Activated naive CD8-positive, alpha-beta T cell treated with anti-CD3 and anti-CD28 coated beads, Interleukin-2, amount 10 ng/mL, durations not matched to agents 7 days and 5 days (primary cell): ENCODE measurements at places on chromosomes 16 and 17.

DNA sequence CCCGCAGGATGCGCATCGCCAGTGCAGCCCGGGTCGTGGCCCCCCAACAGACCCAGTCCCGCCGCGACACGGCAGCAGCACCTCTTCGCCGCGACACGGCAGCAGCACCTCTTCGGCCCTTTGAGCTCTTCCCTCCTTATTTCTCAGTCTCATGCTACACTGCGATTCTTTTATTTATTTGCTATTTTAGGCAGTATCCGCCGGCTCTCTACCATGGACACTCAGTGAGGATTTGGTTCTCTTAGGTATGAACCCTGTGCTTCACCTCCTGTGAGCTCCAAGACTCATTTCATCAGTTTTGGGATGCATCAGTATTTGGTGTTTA, 8.3 kb upstream of the MAP2K3 start:
- no peaks in the 10 kb centered on the region for H3K27me3 ChIP-seq
- no peaks in the 10 kb centered on the region for H3K36me3 ChIP-seq
- no peak for DNase-seq

GRCh38 chr17:63701868-63702720, 2.2 kb upstream of the LIMD2 start:
- peaks cover 27% of the 10 kb centered on the region for H3K36me3 ChIP-seq
- peak; percentile 71 for DNase-seq
- H3K4me3 ChIP-seq, result peak overlapping the region; percentile 90
- H3K27ac ChIP-seq, result peak overlapping the region; percentile 98
- no peaks in the 10 kb centered on the region for H3K27me3 ChIP-seq
- peaks cover 52% of the 10 kb centered on the region for H3K4me1 ChIP-seq

GRCh38 chr17:76687298-76688164, 23.2 kb downstream of the MXRA7 start:
- no peak overlapping the region for H3K27ac ChIP-seq
- DNase-seq, result no peak
- no peaks in the 10 kb centered on the region for H3K36me3 ChIP-seq
- H3K27me3 ChIP-seq, result no peaks in the 10 kb centered on the region
- H3K4me1 ChIP-seq, result no peaks in the 10 kb centered on the region
- H3K4me3 ChIP-seq, result no peak overlapping the region

DNA sequence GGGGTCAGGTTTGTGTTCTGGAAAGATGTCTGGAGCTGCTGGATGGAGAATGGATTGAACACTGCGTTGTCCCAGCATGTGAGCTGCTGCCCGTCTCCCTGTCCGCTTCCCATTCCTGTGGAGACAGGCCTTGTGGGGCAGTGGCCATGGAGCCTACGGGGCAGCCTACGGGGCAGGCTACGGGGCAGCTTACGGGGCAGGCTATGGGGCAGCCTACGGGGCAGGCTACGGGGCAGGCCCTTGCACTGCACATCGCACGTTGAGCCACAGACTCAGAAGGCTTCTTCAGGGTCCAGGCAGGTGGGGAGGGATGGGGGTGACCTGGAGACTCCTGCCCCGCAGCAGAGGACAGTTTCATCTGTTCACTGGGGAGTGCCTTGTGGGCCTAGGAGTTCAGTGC, 9.7 kb upstream of the DBNDD1 start:
- peaks cover 8% of the 10 kb centered on the region for H3K36me3 ChIP-seq
- H3K27me3 ChIP-seq, result no peaks in the 10 kb centered on the region
- no peak for DNase-seq
- peaks cover 7% of the 10 kb centered on the region for H3K4me1 ChIP-seq
- no peak overlapping the region for H3K4me3 ChIP-seq

- H3K4me1 ChIP-seq, result no peaks in the 10 kb centered on the region
- H3K36me3 ChIP-seq, result no peaks in the 10 kb centered on the region
- no peak overlapping the region for H3K27ac ChIP-seq
- no peak overlapping the region for H3K4me3 ChIP-seq
- DNase-seq, result no peak
Observed at GRCh38 chr17:9875441-9875840, 29.6 kb downstream of the RCVRN start.

DNA sequence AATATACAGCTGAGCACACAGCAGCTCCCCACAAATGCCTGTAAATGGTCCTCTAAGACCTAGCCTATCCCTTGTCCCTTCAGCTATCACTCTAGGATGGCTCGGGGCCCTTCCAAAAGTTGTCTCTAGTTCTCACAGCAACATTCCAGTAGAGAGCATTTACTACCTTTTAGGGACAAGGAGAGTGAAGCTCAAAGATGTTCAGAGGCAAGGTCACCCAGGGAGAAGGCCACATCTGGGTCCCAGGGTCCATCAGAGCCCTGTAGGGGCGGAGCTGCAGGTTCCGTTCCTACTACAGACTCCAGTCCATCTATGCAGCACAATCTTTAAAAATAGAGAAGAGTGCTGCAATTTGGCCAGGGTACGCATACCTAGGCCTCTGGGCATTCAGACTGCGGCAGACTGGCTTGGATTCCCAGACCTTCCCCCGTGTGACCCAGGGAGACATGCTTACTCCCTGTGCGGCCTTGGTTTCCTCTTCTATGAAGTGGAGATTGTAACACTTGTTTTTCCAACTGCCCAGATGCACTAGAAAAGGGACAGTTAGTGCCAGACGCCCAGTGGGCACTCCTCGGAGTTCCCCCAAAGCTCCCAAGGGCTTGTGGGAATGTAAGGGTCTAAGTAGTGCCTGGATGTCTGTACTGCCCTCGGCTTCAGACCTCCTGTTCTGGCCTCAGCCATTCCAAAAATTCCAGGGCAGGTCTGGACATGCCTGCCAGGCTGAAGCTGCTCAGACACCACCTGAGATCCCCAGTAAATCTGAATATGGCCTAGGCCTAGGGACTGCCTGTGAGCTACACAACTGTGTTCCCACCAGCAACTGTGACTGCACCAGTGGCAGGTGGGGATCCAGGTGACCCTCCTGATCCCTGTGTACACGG, 2.5 kb downstream of the SLC12A4 start:
- no peaks in the 10 kb centered on the region for H3K27me3 ChIP-seq
- H3K4me3 ChIP-seq, result no peak overlapping the region
- peaks cover 22% of the 10 kb centered on the region for H3K4me1 ChIP-seq
- DNase-seq, result no peak
- no peak overlapping the region for H3K27ac ChIP-seq

DNA sequence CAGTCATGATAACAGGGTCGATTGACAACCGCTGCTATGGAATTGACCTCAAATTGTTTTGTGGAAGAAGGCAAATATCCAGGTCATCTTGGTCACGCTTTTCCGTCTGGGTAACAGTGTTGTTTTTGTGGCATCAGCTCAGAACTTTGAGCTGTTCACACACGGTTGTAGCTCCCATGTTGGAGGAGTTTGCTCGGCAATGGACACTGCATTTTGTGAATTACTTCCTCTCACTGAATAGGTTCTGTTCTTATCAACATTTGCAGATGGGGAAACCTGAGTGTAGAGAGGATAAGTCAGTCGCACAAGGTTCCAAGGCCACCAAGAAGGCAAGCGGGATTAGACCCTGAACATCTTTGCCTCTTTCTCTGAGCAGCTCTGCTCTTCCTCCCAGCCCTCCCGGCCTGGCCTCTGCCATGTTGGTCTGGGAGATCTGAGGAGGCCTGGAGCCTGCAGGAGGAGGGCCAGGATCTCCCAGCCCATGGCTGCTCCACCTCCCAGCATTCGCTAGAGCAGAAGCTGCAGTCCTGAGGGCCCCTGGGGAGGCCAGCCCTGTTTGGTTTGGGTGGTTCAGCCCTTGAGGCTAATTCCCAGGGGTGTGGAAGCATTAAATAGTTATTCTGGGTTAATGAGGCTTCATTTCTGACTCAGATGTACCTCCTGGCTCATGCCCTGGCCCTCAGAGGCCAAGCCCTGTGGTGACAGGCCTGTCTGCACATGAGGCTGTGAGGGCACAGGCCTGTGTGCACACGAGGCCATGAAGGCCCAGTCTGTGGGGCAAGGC, 154.1 kb upstream of the PLCG2 start:
- no peaks in the 10 kb centered on the region for H3K27me3 ChIP-seq
- DNase-seq, result no peak
- peaks cover 2% of the 10 kb centered on the region for H3K36me3 ChIP-seq
- peak overlapping the region; percentile 19 for H3K27ac ChIP-seq
- H3K4me3 ChIP-seq, result no peak overlapping the region

- H3K4me3 ChIP-seq, result no peak overlapping the region
- H3K27ac ChIP-seq, result no peak overlapping the region
- DNase-seq, result no peak
- no peaks in the 10 kb centered on the region for H3K27me3 ChIP-seq
Observed at GRCh38 chr17:64718058-64718457, 56.0 kb upstream of the SMURF2 start.

DNA sequence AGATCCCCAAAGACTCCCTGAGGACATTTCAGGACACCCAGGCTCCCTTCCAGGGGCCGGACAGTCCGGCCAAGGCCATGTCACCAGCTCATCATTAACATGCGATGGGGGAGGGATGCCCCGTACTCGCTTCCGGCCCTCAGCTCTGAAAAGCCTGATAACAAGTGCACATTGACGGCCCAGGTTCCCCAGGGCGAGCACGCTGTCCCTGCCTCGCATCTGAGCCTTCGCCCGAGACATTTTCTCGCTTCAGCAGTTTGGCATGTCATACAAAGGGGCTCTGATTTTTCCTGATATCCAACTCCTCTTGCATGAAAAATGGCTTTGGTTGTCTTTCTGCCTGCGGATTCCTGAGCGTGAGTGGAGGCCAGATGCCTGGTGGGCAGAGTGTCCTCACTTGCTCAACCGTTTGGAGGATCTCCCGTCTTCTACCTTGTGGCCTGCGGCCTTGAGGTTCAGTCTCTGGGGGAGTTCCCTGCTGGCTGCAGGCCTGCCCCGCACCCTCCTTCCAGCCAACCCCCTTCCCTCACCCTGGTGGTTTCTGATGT, 14.1 kb downstream of the CACNG4 start:
- peaks cover 3% of the 10 kb centered on the region for H3K4me1 ChIP-seq
- H3K27me3 ChIP-seq, result peaks cover 42% of the 10 kb centered on the region
- no peaks in the 10 kb centered on the region for H3K36me3 ChIP-seq
- DNase-seq, result no peak

DNA sequence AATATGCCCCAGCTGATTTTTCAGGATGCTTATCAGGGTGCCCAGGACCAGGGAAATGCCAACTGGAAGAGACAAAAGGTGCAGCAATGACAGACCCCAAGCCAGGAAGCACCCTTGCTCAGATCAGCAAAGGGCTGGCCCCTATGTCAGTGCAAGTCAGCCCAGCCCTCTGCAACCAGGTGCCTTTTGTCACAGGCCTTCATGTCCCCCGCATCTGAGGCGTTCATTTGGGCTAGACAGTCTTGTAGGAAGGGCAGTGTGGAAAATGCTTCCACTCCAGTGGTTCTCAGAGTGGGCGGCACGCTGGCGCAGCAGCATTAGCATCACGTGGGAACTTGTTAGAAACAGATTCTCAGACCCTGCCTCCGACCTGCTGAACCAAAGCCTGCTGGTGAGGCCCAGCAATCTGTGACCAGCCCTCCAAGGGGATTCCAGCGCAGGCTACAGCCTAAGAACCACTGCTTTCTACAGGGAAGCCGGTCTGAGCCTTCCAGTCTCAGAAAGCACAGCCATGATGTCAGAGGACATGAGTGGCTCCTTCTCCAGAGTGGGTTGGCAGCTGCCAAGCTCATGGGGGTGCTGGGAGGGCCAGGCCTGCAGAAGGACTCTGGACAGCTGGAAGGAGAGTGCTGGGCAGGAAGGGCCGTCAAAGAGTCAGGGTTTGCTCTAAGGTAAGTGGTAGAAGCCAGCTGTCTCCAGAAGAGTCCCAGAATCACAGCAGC, 13.1 kb downstream of the SLC47A2 start:
- H3K36me3 ChIP-seq, result no peaks in the 10 kb centered on the region
- no peak for DNase-seq
- H3K4me1 ChIP-seq, result no peaks in the 10 kb centered on the region
- peaks cover 1% of the 10 kb centered on the region for H3K27me3 ChIP-seq
- no peak overlapping the region for H3K27ac ChIP-seq

GRCh38 chr17:59149841-59150511, 5.0 kb downstream of the SKA2 start:
- H3K27me3 ChIP-seq, result no peaks in the 10 kb centered on the region
- H3K4me1 ChIP-seq, result peaks cover 40% of the 10 kb centered on the region
- no peak for DNase-seq
- H3K4me3 ChIP-seq, result peak overlapping the region; percentile 4

GRCh38 chr17:79047291-79047920, 23.4 kb downstream of the C1QTNF1 start:
- H3K4me1 ChIP-seq, result peaks cover 4% of the 10 kb centered on the region
- H3K4me3 ChIP-seq, result no peak overlapping the region
- peaks cover 5% of the 10 kb centered on the region for H3K27me3 ChIP-seq
- no peak for DNase-seq
- no peaks in the 10 kb centered on the region for H3K36me3 ChIP-seq
- no peak overlapping the region for H3K27ac ChIP-seq

DNA sequence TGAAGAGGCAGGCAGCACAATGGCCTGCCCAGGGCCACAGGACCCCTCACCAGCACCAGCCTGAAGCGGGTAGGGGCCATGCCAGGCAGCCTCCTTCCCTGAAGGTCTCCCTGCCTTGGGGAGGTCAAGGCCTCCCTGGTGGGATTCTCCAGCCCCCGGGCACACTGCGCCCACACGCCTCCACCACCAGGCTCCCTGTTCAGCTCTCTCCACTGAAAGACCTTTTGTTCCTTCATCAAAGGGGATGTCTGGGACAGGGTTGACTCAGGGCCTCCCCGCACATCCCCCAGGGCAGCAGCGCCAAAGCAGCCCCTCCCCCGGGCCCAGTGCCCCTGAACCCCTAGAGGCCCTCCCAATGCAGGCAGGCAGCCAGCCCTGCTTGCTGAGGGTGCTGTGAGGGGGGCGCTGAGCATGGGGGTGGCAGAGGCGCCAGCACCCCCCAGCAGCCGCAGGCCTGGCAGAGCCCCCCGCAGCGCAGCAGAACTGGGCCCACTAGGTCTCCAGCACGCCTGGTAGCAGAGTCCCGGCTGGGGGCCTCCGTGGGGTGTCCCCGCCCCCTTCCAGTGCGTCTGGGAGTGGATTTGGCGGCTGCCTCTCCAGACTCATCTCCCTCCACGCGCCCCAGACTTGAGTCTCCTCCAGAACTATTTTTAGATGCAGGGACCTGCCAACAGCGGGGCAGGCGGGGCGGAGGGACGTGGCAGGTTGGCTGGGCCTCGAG, 13.1 kb downstream of the BCAR1 start:
- no peaks in the 10 kb centered on the region for H3K36me3 ChIP-seq
- H3K27me3 ChIP-seq, result peaks cover 2% of the 10 kb centered on the region
- no peak overlapping the region for H3K27ac ChIP-seq
- H3K4me3 ChIP-seq, result no peak overlapping the region
- no peak for DNase-seq

- H3K4me3 ChIP-seq, result no peak overlapping the region
- no peak for DNase-seq
- H3K27me3 ChIP-seq, result no peaks in the 10 kb centered on the region
- H3K36me3 ChIP-seq, result no peaks in the 10 kb centered on the region
Observed at GRCh38 chr16:14369734-14370598, 260.1 kb downstream of the PARN start.
